ENCODE measurements at places on chromosomes 1 and 21. TPM values are rescaled to one million over a fixed set of nuclear protein-coding genes. Genes with fewer than 3 reads are reported as not detected.

TFF2 gene
- total RNA-seq: not detected

DNA sequence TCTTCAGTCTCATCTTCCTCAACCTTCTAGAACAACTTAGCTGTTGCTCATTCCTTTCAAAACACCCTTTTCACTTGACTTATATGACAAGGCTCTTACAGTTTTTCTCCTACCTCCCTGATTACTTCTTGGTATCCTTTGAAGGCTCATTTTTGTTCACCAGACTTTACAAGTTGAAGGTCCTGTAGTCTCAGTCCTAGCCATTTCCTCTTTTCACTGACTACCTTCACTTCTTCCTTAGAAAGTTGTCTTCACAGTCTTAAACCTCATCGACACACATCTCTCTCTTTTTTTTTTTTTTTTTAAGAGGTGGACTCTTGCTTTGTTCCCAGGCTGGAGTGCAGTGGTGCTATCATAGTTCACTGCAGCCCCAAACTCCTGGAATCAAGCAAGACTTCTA is 6.6 kb upstream of the TP53BP2 start:
- H3K4me3 ChIP-seq: no peak overlapping the region
- peaks cover 18% of the 10 kb centered on the region for H3K4me1 ChIP-seq
- peaks cover 19% of the 10 kb centered on the region for H3K27me3 ChIP-seq
- H3K27ac ChIP-seq: no peak overlapping the region
- DNase-seq: no peak
- peaks cover 8% of the 10 kb centered on the region for H3K36me3 ChIP-seq

HES3 gene
- total RNA-seq: not detected

RNU1-4 gene
- total RNA-seq: 3,182 TPM

GRCh38 chr1:66294707-66295370 is 239.1 kb upstream of the SGIP1 start:
- H3K27me3 ChIP-seq: no peaks in the 10 kb centered on the region
- DNase-seq: no peak
- H3K36me3 ChIP-seq: peaks cover 2% of the 10 kb centered on the region
- peaks cover 14% of the 10 kb centered on the region for H3K4me1 ChIP-seq
- no peak overlapping the region for H3K27ac ChIP-seq

GRCh38 chr1:205975387-205975998 is 27.7 kb downstream of the RAB7B start:
- H3K27me3 ChIP-seq: peaks cover 11% of the 10 kb centered on the region
- H3K4me3 ChIP-seq: no peak overlapping the region
- H3K4me1 ChIP-seq: peaks cover 17% of the 10 kb centered on the region
- no peaks in the 10 kb centered on the region for H3K36me3 ChIP-seq

- H3K27ac ChIP-seq: peak overlapping the region; percentile 100
- H3K36me3 ChIP-seq: peaks cover 6% of the 10 kb centered on the region
- peak; percentile 64 for DNase-seq
- peaks cover 37% of the 10 kb centered on the region for H3K4me1 ChIP-seq
- H3K4me3 ChIP-seq: peak overlapping the region; percentile 99
These were observed 825 bp downstream of the DCAF8 start for GRCh38 chr1:160261556-160261892.

KLF17 gene
- total RNA-seq: not detected

- no peak for DNase-seq
- peak overlapping the region; percentile 96 for H3K27ac ChIP-seq
- H3K4me1 ChIP-seq: peaks cover 46% of the 10 kb centered on the region
- H3K27me3 ChIP-seq: no peaks in the 10 kb centered on the region
These were observed 2.4 kb upstream of the E2F2 start for GRCh38 chr1:23533246-23534023.

DNA sequence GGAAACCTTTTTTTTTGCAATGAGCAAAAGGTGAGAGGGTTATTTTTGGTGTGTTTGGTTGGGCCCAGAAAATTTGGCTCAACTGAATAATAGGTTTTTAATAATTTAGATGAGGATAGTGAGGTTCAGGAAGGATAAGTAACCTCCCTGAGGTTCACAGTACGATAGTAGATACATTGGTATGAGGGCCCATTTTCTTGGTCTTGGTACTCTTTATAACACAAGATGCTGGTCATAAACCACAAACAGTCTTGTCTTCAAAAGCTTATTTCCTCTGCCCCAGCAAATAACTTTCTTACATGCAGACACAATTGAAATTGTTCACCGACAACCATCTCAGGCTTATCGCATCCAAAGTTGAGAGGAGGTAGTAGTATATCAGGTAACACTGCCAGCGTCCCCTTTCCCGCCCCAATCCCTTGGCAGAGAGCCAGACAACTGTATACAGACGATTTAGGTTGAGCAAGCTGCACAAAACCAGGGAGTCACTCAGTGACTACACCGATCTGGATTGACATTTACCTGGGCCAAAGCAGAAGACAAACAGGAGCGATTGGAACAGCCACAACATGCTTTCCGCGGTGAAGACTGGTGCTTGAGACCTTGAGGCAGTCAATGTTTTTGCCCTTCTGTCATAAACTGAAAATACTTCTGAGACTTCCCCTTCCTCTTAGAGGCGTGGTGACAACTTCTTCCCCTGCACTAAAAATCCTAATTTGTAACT is at the start of gene SLAMF6:
TSS of gene SLAMF6 (minus strand) at position 634 of the 724 bp plus-strand sequence. CDS start at position 571, 63 bp downstream.
- H3K4me1 ChIP-seq: peaks cover 50% of the 10 kb centered on the region
- H3K36me3 ChIP-seq: peaks cover 2% of the 10 kb centered on the region
- peak; percentile 14 for DNase-seq
- peak within 1 kb of the TSS; percentile 97 for H3K27ac ChIP-seq

ACTA1 gene
- total RNA-seq: not detected

DNA sequence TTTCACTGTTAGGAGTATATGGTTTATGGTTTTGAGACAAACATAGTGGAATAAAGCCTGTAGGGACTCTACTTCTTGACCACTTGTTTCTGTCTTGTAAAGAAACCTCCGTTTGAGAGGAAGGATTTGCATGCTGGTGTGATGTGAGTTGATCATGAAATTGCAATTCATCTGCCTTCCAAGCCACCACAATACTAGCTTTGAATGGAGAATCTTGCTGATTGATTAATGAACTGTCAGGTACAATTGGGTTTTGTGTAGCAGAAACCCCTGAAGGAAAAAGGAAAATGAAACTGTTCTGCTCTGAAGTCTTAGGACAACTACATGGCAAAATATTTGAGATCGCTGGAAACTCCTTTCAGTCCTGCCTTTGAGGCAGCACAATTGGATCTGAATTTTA is 90.7 kb downstream of the VPS13D start:
- no peaks in the 10 kb centered on the region for H3K27me3 ChIP-seq
- DNase-seq: no peak
- H3K4me3 ChIP-seq: no peak overlapping the region
- H3K27ac ChIP-seq: no peak overlapping the region
- peaks cover 14% of the 10 kb centered on the region for H3K36me3 ChIP-seq

QSOX1 gene
- total RNA-seq: 22.0 TPM

DNA sequence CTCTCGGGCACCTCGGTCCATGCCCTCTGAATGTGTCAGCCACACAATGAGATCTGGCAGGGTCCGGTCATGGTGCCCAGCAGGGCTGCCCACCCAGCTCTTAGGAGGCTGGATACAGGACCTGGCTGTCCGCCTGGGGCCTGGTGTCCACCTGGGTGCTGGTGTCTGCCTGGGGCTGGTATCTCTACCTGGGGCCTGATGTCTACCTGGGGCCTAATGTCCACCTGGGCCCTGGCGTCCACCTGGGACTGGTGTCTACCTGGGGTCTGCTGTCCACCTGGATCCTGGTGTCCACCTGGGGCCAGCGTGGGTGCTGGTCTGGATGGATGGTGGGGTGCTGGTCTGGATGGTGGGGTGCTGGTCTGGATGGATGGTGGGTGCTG is 45.1 kb upstream of the ACTRT2 start:
- H3K27me3 ChIP-seq: peaks cover 6% of the 10 kb centered on the region
- DNase-seq: no peak
- no peak overlapping the region for H3K27ac ChIP-seq
- no peaks in the 10 kb centered on the region for H3K36me3 ChIP-seq
- no peak overlapping the region for H3K4me3 ChIP-seq

DNA sequence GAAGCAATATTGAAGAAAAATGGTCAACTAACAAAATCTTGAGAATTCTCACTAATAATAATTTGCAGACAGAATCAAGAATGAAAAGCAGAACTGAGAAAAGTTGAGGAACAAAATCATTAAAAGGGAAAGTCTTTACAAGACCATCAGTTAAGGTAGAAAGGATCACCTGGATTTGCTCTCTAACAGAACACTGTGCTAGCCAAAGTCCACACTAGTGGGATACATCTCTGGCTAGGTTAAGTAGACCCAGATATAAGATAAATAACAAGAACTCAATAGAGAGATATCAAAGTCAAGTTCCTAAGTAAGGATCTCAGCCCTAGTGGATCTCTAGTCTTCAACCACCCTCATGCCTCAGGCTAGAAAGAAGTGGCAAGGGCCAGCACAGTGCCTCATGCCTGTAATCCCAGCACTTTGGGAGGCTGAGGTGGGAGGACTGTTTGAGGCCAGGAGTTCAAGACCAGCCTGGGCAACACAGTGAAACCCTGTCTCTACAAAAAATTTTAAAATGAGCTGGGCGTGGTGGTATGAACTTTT is 19.6 kb downstream of the IPP start:
- no peak overlapping the region for H3K27ac ChIP-seq
- H3K4me3 ChIP-seq: no peak overlapping the region
- no peaks in the 10 kb centered on the region for H3K27me3 ChIP-seq
- peaks cover 6% of the 10 kb centered on the region for H3K4me1 ChIP-seq

SLC5A9 gene
- total RNA-seq: not detected

- peak overlapping the region; percentile 88 for H3K4me3 ChIP-seq
- H3K36me3 ChIP-seq: no peaks in the 10 kb centered on the region
- H3K4me1 ChIP-seq: peaks cover 46% of the 10 kb centered on the region
- peak overlapping the region; percentile 96 for H3K27ac ChIP-seq
- DNase-seq: peak; percentile 39
These were observed 9.1 kb downstream of the ITGB2 start for GRCh38 chr21:44911384-44912157.

DNA sequence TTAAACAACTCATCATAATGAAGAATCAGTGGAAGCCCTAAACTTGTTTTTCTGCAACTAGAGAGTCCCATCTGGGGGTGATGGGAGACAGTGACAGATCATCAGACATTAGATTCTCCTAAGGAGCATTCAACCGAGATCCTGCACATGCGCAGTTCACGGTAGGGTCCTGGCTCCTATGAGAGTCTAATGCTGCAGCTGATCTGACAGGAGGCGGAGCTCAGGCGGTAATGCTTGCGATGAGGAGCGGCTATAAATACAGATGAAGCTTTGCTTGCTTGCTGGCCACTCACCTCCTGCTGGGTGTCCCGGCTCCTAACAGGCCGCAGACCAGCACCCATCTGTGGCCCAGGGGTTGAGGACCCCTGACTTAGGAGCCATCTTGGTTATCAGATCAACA is 247.2 kb downstream of the FMN2 start:
- H3K36me3 ChIP-seq: peaks cover 2% of the 10 kb centered on the region
- no peak overlapping the region for H3K4me3 ChIP-seq
- no peaks in the 10 kb centered on the region for H3K27me3 ChIP-seq
- DNase-seq: no peak
- H3K4me1 ChIP-seq: no peaks in the 10 kb centered on the region
- H3K27ac ChIP-seq: no peak overlapping the region

Data from T-helper 17 cell (primary cell).